ENCODE measurements at places on chromosomes 7 and 10. TPM values are rescaled to one million over a fixed set of nuclear protein-coding genes. Genes with fewer than 3 reads are reported as not detected.
A peak's percentile ranks its signal among the peaks of the same experiment; 100 is the strongest.

DNA sequence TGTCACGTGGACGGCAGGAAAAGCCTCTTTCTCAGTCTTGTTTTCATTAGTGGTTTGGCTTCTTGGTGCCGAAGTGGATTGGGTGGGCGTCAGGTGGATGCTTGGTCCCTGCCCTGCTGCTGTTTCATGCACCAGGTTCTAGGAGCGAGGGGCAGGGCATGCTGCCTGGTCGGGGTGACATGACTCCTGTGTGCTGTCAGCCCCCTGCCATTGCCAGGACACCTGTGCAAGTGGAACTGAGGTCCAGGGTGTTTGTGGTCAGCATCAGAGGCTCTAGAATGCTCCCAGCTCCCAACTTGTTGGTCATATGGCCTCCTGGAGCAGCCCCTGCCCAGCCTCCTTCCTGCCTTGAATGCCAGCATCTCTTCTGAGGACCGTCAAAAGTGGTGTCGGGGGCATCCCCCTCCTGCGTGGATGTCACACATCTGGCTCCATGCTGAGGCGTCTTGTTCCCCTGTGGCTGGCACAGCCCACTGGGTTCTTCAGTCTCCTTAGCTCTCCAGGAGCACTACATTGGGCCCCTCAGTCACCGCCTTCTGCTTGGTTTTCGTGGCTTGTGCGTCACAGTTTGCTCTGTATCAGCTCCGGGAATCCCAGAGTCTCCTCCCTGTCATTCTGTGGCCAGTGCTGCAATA, 24.8 kb downstream of the ADCY1 start:
- peak; percentile 65 for DNase-seq

- no peak for DNase-seq
Measured at GRCh38 chr10:92505044-92505443, 68.8 kb downstream of the IDE start.

DNA sequence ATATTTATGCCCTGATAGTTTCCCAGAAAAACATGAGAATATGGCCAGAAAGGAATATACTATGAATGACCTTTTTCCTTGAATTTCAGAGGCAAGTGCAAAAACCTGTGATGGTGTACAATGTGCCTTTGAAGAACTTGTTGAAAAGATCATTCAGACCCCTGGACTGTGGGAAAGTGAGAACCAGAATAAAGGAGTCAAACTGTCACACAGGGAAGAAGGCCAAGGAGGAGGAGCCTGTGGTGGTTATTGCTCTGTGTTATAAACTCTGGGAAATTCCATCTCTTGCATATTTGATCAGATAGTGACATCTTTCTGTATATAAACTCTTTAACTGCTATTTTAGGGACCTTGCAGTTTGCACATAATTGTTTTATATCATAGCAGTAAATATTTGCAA, 33.7 kb downstream of the RAB18 start:
- no peak for DNase-seq

- no peak for DNase-seq
Measured at GRCh38 chr7:55493408-55493807, 78.9 kb downstream of the VOPP1 start.

CYP26A1 gene
- total RNA-seq, result not detected

DNA sequence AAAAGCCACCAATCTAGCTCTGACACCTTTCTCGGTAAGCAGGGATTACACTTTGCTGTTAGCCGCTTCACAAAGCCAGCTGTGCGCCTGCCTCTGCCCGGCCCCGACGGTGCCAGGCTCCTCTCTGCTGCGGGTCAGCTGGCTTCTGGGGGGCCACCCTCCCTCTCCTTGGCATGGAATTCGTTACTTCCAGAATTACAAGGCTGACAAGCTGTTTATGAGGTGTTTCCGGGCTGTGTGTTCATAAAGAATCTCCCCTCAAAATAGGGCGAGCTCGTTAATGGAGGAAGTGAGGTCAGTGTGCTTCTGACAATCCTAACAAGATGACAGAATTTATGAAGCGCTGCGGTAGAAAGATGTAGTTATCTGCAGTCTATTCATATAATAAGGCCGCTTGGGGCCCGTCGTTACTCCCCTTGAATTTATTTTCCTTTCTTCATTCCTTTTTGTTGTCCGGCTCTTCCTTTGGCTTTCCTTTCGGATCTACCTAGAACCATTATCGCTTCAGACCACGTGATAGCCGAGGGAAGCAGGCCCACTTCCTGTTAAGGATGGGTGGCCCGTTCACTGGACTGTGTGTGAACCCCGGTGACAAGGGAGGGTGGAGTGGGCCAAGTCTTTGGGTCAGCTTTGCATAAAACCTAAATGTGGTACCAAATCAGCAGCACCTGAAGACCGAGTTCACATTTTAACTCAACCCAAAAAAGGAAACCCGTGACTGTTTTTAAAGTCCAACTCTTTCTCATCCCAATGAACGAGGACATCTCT, 273.0 kb upstream of the YAE1 start:
- DNase-seq, result no peak

UPK3BL2 gene
- total RNA-seq, result 9.9 TPM

CNTNAP2 gene
- 1.3 TPM for total RNA-seq

DNA sequence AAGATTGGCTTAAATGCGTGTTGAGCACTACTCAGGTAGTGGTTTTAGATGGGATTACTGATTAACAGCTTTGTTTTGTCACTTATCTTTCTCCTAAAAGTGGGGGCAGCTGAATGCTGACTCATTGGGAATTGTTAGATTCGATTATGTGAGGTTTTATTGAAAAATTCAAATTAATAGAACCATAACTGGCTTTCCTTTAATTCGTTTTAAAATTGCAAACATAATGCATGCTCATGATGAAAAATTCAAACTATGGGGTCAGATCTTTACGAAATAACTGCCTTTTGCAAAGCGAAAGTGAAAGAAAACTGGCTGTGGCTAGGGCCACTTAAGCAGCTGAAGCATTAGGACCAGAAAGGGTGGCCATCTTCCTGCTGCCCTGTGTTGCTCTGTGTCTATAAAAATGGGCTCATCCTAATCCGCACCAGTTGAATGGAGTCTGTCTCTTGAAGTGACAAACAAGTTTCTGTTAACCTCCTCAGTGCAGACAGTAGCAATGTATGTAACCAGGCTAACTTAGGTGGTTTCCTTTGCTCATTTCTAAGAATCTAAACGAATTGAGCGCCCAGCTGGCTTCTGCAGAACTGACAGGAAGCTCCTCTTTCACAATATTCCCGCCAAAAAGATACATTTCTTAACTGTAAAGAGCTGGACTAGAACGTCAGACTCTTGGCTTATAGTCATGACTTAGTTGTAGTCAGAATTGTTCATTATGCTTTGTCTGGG, 27.8 kb downstream of the DENND10 start:
- no peak for DNase-seq

DNA sequence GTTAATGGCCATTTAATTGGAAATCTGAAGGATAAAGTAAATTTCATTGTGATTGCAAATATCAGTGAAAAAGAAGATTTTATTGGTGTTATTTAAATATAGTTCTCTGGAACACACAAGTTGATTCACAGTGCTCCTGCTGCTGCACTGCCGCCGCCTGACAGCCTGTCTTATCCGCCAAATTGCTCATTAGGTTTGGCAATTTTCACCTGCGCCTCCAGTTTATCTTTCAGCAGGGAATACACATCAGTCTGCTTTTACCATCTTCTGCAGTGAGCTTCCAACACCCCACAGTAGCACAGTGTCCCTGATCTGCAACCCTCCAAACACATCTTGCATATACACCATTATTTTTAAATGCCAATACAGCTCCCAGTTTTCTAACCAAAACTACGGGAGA, 308.3 kb downstream of the PARD3 start:
- DNase-seq, result no peak

- no peak for DNase-seq
Measured at GRCh38 chr10:132532749-132533560, 4.6 kb upstream of the INPP5A start.

GRCh38 chr7:133299676-133300075, 46.8 kb downstream of the EXOC4 start:
- DNase-seq, result no peak

ITIH5 gene
- 439 TPM for total RNA-seq

SLIT1 gene
- 0.19 TPM for total RNA-seq

All from mesenteric fat pad (tissue), 1 donor.